ENCODE measurements at places on chromosomes 13 and 19.

- DNase-seq = no peak
Observed at GRCh38 chr19:34556488-34556887, 74.9 kb downstream of the WTIP start.

GRCh38 chr19:10998045-10998533, 37.3 kb downstream of the SMARCA4 start:
- no peak for DNase-seq

DNA sequence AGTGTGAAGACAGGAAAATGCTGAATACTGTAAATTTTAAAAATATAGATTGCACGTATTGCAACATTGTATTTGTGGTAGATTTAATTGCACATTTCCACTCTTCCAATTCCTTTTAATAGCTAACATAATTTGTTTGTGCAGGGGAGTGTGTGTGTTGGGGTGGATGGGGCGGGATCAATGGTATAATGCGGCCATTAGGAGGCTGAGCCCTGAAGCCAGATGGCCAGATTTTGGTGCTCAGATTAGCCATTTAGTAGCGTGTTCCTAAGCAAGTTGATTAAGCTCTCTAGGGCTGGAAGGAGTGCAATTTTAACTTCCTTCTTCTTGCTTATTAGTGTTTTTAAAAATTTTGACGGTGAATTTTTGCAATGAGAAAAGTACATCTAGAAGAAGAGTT, 5.8 kb downstream of the OXGR1 start:
- no peak for DNase-seq

DNA sequence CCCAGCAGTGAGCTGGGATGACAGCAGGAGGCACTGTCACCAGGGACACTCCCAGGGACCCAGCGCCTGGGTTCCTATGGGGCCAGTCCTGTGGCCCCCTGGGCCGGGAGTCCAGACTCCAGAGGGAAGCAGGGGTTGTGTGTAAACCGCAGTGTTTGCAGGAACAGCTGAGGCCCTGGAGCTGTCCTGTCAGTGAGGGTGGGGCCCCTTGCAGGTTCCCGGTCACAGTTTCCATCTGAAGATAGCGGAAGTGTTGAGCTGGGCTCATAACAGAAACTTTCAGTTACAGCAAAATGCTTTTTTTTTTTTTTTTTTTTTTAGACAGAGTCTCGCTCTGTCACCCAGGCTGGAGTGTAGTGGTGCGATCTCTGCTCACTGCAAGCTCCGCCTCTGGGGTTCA, 17.7 kb upstream of the CSNK1G2 start:
- DNase-seq = peak; percentile 29

DNA sequence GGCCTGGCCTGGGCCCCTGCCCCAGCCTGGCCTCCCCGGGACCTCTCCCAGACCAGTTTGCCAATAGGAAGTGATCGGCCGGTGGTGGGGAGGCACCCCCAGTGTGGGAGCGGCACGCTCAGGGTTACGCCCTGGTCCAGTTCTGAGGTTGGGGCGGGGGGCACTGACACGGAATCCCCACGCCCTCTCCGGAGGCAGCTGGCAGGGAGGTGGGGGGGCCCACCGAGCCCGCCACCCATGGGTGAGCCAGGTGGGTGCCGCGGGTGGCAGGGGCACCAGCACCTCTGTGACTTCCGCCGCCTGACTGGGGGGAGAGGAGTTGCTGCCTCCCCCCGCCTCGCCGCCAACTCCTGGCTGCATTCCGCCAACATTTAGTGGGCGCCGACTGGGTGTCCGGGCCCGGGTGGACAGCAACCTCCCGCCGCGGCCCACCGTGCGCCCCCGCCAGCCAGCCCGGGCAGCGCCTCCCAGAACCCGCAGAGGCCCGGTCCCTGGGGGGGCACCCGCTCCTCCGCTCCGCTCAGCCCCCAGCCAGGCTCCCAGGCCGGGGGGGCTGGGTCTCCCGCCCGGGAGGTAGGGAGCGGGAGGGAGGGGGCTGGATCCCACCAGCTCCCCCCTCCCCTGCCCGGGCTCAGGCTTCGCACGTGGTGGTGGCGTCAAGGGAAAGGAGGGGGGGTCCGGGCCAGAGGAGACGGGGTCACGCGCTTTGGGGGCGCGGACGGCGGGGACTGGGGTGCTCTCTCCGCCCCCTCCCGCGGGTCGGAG, 2.0 kb downstream of the ZBTB7A start:
- peak; percentile 34 for DNase-seq

GRCh38 chr13:113749967-113750366, 9.1 kb upstream of the TMEM255B start:
- no peak for DNase-seq

- no peak for DNase-seq
Observed at GRCh38 chr19:1856345-1856697, 7.1 kb downstream of the KLF16 start.

All from activated CD4-positive, alpha-beta T cell treated with anti-CD3 and anti-CD28 coated beads, Interleukin-2, amount 50 U/mL, for 1 hour (primary cell).